ENCODE measurements at places on chromosomes 2 and 18.

- DNase-seq: no peak
These were observed 77.6 kb upstream of the SLC4A10 start for GRCh38 chr2:161546635-161547034.

DNA sequence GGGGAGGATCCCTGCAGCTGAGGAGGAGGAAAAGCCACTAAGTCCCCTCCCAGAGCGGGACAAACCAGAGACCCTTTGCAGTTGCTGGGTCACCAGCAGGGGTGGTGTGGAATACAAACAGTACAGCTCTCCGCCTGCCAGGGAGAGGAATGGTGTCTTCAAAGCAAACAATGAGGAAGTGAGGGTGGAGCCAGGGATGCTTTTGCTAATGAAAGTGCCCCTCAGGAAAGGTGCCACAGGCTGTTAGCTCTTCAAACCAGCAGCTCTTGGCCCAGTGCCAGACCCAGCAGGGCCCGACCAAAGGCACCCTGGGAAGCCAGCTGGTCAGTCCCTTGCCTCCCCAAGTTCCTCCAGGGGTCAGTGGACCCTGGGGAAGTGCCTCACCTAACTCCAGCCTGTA is 102.8 kb downstream of the HIBCH start:
- no peak for DNase-seq

DNA sequence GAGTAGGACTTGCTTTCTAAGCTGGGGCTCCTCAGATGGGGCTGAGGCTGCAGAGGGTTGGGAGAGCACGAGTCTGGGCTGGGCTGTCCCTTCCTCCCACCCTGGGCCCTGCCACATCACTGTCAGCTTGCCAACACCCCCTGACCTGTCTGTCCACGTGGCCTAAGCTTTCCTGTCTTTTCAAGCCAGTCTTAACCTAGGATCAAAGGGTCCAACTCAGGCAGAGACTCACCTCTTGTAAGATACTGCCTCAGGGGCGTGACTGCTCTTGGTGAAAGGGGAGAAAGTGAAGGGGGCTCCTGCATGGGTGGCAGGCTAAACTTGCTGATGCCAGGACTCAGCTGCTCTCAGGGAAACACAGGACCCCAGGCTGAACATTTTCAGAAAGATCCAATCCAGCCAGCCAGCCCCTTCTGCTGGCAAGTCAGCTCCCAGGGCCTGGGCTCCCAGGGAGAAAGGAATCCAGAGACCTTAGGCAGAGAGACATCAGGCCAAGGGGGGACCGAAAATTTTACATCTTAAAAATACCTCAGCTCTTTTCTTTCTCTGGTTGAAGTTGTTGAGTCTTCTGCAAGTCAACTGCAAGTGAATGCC is 144.2 kb upstream of the ID2 start:
- no peak for DNase-seq

DNA sequence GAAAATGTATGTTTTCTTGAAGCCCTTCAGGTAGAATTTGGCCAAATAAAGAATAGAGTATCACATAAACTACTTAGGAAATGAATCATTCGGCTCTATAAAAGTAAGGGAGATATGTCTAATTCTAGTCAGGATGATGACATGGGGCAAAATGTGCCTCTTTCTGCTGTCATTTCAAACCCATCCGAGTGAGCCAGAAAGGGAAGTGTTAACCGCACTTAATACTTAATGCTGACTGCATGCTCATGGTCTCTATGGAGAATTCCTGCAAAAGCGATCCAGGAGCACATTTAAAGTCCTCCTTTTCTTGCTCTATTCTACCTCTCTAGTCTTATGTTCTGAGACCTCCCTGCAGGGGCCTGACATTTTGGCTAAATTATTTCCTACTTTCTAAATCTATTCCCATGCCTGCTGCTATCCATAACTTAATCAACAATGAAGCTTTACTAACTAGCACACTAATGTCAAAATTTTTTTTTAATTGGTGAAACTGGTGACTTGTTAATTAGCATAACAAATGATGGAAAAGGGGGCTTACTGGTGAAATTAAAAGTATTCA is 127.4 kb downstream of the CDC42EP3 start:
- no peak for DNase-seq
